ENCODE measurements at places on chromosomes 16 and 17.
A peak's percentile ranks its signal among the peaks of the same experiment; 100 is the strongest.

- peak; percentile 21 for DNase-seq
Observed at GRCh38 chr17:39979893-39980350, 685 bp upstream of the PSMD3 start.

GRCh38 chr17:2482218-2482617 lies 29.5 kb downstream of the METTL16 start:
- no peak for DNase-seq

DNA sequence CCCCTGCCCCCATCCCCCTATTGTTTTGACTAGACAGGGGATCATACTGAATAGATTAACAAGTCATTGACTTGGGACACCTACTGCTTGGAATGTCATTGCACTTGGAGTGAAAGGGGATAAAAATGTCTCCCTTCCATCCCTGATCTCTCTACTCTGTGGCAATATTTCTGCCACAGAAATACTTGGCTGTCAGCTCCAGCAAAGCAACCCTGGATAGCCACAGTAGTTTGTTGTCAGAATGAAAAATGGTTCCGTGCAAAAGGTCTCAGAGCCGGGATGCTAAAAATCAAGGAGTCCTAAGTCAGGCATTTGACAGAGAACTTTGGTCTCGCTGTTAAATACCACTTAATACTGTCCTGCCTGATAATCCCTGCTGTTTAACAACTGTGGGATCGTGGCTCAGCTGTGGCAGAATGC lies 722.0 kb upstream of the SOX9 start:
- no peak for DNase-seq

- DNase-seq = no peak
Observed at GRCh38 chr17:57355090-57355859, 99.0 kb downstream of the MSI2 start.

All from stimulated activated CD4-positive, alpha-beta T cell treated with anti-CD3 and anti-CD28 coated beads, Interleukin-4, amount 100 ng/mL, for 24 hours (primary cell).